ENCODE measurements at places on chromosomes 1 and 21.

DNA sequence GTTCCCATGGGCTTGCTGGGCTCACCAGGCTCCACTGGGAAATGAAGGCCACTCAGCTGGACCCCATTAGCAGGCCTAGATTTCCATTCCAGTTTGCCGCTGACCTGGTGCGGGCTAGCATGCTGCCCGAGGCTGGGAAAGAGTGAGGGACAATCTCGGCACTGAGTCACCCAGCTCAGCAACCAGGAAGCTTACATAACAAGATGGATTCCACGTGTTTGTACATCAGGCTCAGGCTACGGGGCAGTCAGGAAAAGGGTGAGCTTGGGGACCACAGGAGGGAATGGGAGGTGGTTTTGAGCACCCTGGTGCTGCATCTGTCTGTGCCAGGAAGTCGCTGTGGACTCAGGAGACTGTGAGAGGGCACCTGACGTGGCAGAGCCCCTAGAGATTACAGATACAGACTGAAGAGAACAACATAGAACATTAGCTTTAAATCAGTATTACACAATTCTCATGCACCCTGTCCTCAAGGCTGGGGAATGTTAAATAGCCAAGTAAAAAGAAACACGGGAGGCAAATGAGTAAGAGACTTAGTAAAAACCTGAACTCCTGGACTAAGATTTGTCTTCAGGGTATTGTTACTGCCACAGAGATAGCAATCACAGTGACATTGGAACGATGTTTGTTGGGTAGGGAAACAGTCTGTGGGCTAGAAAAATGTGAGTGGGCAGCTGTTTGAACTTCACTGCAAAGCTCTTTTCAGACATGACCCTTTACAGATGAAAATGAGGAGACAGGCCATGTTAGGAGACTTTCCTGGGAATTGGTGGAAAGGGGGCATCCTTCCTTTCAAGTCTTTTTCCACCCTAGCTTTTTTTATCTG is 51.1 kb downstream of the GLUL start:
- no peak for DNase-seq

- no peak for DNase-seq
These were observed 187.1 kb downstream of the NRIP1 start for GRCh38 chr21:14877581-14878228.

DNA sequence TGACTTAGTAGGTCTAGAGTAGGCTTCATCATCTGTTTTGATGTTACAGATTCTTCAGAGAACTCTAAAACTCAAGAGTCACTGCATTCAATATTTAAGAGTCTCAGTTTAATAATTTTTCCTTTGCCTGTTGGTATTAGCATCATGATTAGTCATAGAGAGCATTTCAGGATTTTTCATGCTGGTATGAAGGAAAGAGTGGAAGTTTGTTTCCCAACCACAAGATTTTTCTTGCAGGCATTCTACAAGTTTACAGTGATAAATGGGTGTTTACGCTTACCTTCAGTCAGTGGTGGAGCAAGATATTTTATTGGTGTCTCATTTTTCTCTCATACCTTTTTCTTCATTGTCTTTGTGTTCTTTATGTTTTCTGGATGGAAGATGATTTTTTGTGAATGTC is 58.4 kb upstream of the MYOCOS start:
- no peak for DNase-seq

DNA sequence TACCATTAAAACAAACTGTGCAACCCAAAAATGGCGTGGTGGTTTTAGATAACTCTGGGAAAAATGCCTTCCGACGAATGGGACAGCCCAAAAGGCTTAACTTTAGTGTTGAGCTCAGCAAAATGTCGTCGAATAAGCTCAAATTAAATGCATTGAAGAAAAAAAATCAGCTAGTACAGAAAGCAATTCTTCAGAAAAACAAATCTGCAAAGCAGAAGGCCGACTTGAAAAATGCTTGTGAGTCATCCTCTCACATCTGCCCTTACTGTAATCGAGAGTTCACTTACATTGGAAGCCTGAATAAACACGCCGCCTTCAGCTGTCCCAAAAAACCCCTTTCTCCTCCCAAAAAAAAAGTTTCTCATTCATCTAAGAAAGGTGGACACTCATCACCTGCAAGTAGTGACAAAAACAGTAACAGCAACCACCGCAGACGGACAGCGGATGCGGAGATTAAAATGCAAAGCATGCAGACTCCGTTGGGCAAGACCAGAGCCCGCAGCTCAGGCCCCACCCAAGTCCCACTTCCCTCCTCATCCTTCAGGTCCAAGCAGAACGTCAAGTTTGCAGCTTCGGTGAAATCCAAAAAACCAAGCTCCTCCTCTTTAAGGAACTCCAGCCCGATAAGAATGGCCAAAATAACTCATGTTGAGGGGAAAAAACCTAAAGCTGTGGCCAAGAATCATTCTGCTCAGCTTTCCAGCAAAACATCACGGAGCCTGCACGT is 82.1 kb downstream of the PRDM2 start:
- no peak for DNase-seq

- no peak for DNase-seq
These were observed 508.3 kb upstream of the PKN2 start for GRCh38 chr1:88175631-88176226.

- no peak for DNase-seq
These were observed 161.2 kb downstream of the NTMT2 start for GRCh38 chr1:170306948-170307347.

DNA sequence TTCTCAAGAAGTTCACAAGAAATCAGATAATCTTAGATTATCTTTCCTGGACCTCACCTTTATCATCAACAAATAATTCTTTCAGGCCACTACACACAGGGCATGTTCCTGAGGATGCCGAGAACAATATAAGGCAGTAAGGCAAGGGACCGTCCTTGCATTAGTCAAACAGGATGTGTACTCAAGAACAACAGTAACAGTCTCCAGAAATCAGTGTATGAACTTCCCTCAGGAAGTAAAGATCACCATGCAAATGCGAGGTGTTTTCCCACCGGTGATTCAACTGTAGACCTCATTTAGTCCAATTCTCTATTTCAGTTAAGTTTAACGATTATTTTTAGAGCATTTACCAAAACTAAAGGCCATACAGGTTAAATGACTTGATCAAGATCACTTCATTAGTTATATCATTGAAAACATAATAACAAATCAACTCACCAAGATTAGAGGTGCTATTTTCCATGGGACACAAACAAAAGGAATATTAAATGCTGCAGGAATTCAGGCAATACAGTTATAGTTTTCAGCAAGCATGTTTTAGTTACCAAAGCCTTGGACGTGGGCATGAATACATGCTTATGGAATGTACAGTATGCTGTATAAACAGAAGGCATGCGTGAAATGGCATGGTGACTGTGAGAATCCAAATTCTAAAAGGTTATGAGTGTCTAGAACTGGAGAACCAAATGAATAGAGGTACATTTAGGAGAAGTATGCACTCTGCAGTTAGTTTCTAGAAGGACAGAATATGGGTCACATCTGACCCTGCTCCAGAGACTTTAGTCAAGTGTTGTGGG is 145.2 kb downstream of the TNR start:
- DNase-seq: no peak

DNA sequence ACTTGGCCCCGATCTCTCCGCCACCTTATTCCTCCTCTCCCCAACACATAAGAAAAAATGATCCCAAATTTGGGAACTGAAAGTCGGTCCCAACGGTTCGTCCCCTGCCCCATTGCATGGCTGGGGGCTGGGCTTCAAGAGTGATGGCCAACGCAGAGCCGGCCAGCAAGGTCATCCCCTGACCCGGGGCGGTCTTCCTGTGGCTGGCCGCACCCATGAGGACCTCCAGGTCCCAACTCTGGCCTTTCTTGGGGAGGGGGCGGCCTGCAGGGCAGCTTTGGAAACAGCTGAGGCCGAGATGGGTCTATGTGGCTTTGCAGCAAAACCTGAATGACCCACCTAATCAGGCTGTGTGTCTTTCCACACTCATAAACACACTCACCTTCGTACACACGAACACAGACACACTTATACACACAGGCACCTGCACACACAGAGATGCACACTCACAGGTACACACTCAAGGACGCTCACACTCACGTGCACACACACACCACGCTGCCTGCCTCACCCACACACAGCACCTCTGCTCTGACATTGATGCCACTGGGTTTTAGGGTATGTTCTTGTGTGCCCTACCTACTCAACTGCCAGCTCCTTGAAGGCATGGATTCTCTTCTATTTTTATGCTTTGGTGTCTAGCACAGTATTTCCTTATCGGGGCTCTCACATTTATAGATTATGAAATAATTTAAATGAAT is 562 bp downstream of the DYNLT5 start:
- no peak for DNase-seq

GRCh38 chr1:93827633-93828366 is 51.2 kb downstream of the DNTTIP2 start:
- no peak for DNase-seq

DNA sequence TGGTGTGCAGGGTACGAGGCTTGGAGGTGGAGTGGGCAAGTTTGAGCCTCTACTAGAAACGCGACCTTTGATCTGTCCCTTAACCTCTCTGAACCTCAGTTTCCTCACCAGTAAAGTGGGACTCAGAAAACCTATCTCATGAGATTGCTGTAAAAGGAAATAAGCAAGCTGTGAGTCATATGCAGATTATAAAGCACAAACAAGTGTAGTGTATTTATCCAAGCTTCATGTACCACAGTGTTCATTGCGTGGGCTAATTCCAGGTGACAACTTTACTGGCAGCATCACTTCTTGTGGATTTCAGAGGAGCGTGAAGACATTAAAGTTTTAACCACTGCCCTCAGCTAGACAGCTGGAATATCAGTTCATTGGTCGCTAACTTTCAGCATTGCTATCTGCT is 44.4 kb downstream of the ZNF697 start:
- DNase-seq: no peak

GRCh38 chr1:10508511-10508951 is 33.8 kb downstream of the PEX14 start:
- DNase-seq: no peak

DNA sequence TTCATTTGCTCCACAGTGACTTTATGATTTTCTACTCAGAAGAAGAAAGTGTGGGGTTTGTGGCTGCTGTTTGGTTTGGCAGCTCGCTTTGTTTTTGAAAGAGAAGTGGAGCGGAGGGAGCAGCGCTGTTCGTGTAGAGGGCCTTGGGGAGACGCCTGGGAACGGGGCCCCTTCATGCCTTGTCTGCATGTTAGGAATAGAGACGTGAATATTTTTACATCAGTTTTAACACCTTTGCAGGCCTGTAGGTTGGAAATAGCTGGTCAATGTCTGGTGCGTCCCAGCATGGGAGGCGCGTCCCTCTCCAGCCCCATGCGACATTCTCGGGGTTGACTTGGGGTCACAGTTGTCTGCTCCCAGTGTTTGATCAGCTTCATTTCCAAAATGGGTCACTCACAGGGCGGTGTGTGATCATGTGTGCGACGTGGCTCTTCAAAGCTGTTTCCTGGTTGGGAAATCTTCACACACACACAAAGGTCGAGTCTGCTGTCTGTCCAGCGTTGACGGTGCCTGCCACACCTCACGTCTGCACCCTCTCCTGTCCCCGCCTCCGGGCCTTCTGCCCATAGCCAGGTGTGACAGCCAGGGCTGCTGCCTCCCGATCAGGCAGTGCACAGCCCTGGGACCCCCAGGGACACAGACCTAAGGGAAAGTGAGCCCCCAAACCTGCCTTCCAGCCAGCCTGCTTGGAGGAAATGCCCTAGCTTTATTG is 149.2 kb downstream of the PSMG1 start:
- no peak for DNase-seq

- no peak for DNase-seq
These were observed 152.6 kb downstream of the ETS2 start for GRCh38 chr21:38958323-38958705.

DNA sequence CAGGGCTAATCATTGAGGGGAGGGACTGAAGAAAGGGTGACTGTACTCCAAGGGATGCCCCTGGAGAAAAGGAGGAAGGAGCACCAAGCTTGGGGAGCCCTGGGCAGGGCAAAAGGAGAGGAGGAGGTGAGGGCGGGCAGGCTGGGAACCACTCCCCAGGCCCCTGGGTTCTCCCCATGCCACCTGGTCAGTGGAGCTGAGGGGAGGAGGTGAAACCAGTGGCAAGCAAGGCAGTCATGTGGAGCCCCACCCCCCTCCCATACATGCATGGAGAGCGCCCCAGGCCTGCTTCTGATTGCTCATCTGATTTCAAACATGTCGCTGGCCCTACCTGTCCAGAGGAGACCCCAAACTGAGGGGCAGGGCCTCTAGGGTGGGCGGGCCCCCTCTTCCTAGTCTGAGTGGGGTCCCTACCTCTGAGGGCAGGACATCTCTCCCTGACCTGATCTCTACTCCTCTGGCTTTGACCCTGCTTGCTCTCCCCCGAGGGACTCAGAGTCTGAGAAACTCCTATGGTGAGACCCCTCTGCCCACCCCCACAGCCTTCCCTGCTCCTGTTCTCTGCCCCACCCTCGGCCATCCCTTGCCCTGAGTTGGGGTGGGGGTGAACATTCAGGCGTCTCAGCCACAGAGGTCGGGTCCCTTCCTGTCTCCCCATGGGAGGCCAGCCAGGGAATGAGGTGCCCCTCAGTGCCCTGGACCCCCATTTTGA is 18.6 kb downstream of the INSRR start:
- no peak for DNase-seq

DNA sequence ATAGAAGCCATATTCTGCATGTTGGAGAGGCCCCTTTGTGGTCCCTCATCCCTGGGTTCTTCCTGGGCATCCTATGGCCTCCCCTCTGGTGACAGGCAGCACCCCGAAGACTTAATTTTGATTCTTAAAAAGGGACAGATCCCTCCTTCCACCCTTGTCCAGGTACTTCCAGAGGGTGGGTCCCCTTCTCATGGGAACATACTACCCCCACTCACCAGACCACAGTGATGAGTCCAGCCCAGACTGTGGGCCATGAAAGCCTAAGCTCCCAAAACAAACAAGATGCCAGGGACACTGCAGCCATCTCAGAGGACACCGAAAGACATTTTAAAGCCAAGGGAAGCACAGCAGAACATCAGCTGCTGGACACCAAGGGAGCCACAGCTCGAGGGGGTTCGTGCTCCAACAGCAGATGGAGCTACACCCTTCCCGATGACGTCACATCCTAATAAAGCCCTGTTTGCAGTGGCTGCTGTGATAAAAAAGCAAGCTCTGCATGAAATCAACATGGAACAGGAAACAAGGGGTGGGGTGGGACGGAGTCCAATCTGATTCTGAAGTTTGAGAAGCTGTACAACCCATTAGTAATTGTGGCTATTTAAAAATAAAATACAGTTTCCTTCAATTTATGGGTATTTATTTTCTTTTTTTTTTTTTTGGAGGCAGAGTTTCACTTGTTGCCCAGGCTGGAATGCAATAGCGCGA is 32.4 kb downstream of the GNB1 start:
- DNase-seq: no peak

- DNase-seq: no peak
These were observed 27.6 kb downstream of the COQ8A start for GRCh38 chr1:226967665-226968064.

DNA sequence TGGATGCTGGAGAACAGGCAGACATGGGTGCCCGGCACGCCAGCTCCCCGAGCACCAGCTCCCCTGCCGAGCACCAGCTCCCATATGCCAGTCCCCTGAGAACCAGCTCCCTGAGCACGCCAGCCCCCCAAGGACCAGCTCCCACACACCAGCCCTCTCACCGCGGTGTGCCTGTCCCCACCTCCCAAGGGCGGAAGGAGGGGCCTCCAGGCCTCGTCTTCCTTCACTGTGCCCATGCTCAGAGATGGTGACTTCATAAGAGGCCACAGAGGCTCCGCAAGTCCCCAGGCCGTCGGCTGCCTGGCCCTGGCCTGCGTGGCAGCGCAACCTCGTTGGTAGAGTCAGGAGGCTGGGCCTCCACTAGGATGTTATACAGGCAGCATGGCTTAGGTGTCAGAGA is 69.1 kb downstream of the AGPAT3 start:
- DNase-seq: no peak

- DNase-seq: no peak
These were observed 162.2 kb upstream of the LHX8 start for GRCh38 chr1:74971982-74972381.

All from stimulated activated CD4-positive, alpha-beta T cell treated with anti-CD3 and anti-CD28 coated beads, Interleukin-15, amount 100 ng/mL, for 1 hour (primary cell).